Activated naive CD8-positive, alpha-beta T cell treated with anti-CD3 and anti-CD28 coated beads, Interleukin-2, amount 10 ng/mL, durations not matched to agents 7 days and 5 days (primary cell): ENCODE measurements at places on chromosomes 3 and 15.

DNA sequence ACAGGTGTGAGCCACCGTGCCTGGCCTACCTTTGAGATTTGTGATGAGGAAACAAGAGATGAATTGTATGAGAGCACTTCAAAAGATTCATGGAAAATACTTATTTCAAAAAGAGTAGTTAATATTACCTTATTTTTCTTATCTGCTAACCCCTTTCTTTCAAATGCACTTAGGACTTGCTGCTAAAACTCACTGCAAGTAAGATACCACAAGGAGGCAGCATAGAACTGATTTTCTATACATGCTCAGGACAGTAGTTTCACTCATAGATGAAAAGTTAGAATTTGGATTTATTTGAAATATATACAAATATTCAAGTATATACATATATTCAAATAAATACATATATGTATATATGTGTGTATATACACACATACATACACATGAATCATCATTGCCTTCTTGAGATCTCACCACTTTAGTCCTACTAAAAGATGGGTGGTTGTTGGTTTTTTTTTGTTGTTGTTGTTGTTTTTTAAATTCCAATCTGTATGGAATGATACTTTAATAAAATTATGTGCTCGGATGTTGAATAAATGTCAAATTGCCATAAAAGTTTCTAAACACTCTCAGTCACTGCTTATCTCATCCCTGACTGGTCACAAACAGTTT is 2.4 kb downstream of the CCNDBP1 start:
- DNase-seq, result no peak

DNA sequence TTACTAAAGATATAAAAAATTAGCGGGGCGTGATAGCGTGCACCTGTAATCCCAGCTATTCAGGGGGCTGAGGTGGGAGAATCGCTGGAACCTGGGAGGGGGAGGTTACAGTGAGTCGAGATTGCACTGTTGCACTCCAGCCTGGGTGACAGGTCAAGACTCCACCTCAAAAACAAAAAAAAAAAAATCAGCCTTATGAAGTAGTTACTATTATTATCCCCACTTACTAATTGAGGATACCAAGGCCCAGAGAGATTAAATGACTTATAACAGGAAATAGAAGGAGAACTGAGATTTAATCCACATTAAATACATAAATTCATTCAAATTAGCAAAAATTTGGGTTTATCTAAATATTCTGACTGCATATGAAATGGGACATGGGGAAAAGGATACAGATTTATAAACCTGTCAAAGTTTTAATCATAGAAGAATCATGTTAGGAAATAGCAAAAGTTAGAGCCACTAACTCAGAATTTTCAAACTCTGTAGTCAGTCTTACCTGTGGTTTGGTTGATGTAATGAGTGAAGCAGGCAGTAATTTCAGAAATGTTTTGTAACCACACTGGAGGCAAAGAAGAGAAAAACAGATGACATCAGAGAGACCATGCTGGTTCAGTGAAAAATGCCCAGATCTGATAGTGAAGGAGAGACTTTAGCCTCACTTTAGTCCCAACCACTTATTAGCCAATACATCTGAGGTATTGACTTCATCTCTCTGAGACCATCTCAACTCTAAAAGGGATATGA is 25.0 kb upstream of the ACAP2 start:
- DNase-seq, result no peak

DNA sequence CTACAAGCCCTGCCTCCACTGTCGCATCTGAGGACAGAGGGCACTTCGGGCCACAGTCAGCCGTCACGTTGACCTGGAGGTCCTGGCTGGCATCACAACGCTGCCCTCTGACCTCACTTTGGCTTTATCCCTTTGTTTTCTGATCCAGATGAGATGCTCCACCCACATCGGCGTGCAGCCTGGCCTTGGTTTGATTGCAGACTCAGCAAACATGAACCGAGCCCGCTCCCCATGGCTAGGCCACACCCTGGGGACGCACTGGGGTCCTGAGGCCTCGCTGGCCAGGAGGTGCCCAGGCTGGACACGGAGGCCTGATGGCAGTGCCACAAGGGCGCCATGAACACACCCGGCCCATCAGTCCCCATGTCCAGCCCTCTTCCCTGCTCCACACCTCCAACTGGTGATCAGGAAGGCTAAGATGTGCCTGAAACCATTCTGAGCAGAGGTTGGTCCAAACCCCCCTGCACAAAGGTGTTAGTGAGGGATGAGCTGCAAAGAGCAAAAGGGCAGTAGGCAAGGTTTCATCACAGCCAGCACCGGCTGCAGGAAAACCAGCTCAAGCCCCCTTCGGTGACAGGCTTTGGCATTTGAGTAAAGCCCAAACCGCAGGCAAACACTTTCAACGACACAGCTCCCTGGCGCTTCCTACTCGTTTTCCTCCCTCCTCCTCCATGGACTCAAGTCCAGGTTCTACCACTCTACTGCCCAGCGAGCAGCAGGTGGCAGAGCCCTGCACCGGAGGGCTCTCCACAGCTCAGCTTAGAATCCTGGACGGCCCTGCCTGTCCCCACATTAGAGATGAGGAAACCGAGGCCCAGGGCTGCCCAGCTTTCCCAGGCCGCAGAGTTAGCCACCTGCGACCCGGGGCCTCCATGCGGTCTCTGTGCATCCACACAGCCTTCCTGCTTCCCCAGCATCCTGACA is 165.8 kb downstream of the NUP210 start:
- no peak for DNase-seq

- DNase-seq, result no peak
Measured at GRCh38 chr3:23320586-23321570, 117.8 kb downstream of the UBE2E2 start.

DNA sequence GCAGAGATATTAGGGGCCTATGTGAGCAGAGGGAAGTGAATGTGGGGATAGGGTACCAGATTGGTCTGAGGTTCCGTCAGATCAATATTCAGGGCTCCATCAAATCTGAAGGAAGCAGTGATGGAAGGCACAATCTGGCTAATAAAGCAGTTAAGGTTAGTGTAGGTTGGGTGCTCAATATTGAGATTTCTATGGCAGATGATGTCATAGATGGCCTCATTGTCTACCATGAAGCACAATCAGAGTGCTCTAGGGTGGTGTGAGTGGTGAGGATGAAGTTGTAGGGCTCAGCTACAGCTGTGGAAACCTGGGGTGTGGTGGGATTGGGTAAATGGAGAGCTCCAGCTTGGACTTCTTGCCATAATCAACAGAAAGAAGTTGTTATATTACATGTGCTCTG is 58.2 kb downstream of the NR2F2 start:
- DNase-seq, result no peak

DNA sequence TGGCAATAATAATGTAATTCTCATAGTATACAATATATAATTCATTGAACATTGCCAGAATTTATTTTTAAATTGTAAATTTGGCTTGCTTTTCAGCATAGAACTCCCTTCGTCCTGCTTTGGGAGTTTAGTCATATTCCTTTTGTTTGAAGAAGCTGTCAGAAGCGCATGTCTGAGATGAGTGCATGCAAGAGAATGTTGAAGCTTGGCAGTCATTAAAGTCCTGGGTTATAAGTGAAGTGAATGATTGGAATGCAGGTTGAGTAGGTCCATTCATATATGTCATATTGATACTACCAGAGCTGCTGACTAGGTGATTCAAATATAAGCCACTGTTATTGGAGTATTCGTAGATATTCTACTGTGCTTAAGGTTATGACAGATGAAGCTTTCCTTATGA is 243.6 kb upstream of the MDFIC2 start:
- no peak for DNase-seq

DNA sequence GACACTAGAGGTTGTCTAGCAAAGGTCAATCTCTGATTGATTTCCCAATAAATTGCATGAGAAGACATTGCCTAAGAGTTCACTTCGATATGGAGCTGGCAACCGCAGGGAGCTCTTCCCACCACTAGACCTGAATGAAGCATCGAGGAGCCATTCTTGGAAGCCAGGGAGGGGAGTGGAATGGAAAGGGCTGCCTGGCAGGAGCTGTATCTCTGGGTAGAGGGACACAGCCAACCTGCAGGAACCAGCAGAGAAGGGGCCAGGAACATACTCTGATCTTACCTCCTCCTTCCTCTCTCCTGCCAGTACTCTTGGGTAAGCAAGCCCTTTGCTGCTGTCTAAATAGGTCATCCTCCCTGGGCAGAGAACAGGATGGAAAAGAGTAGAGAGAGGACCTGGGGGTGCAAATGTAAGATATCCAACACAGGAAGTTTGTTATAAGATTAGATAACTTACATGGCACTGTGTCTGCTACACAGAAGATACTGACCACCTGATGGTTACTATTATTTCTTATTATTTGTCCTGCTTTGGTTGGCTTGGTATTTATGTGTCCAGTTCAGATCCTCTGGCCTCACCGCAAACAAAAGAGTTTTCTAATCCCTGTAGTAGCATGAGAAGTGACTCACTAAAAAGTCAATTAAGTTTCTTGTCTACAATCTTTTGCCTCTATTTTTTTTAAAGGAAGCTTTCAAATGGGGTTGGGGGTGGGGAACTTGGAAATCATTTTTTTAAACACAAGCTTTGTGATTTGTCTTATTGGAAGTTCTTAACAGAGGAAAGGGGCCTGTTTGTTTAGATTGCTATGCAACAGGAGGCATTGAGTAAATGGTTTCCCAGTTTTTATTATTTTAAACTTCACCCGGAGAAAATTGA is 156.7 kb upstream of the TSC22D2 start:
- no peak for DNase-seq

- DNase-seq, result no peak
Measured at GRCh38 chr15:40554161-40554525, 10.7 kb downstream of the CCDC32 start.

DNA sequence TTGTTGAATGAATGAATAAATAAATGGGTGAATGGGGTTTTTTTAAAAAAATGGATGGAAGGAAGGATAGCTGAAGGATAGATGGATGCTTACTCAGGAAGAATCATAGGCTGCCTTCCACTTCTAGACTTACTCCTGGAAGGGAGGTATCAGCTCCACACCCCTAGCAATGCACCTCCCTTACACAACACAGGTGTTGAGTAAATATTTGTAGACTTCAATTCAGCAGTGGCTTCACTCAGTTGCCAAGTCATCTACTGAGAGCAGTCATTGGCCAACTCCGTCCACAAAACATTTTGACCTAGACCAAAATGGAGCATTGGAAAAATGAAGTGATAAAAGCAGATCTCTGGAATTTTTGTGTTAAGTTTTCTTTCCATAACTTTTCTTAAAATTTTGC is 65.5 kb upstream of the ST8SIA2 start:
- no peak for DNase-seq

- DNase-seq, result no peak
Measured at GRCh38 chr3:148833223-148833622, 5.6 kb downstream of the CPB1 start.

- no peak for DNase-seq
Measured at GRCh38 chr15:29130476-29130875, 139.1 kb downstream of the NSMCE3 start.

GRCh38 chr3:19338769-19339168 is 190.5 kb downstream of the KCNH8 start:
- DNase-seq, result no peak

DNA sequence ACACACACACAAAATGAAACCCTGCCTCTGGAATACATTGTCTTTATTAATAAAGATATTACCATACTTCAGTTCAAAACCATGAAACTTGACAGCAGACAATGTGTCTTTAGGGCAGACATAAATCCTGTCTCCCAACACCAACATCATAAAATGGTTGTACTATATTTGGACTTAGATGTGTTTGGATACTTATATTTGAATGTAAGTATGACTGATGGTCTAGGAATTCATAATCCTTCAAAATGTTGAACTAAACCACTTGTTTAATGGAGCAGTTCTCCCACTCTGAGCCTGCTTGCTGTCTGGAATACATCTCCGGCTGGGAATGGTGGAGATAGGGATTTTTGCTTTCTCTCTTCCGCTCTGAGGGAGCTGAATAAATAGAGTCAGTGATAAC is 10.6 kb downstream of the FBN1 start:
- DNase-seq, result no peak

- no peak for DNase-seq
Measured at GRCh38 chr3:63244486-63244885, 33.6 kb upstream of the SYNPR start.

DNA sequence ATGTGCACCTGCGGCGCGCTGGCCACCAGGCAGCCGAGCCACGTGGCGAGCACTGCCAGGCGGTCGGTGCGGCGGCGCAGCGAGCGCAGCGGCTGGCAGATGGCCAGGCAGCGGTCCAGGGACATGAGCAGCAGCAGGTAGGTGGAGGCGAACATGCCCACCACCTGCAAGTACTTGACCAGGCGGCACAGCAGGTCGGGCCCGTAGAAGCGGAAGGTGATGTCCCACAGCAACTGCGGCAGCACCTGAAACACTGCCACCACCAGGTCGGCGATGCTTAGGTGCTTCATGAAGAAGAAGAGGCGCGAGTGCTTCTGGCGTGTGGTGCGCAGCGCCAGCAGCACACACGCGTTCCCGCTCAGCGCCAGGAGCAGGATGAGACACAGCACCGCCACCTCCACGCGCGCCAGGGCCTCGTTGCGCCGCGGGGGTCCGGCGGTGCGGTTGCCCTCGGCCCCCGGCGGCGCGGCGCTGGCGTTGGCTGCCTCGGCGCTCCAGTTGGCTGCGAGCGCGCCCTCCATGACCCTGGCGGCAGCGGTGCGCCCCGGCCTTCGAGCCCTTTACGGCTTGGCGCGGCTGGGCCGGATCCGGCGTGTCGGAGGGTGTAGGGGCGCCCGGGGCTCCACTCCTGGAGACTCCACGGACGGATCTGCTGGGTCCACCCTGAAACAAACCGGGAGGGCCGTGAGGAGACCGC is 1.6 kb downstream of the OXTR start:
- peak; percentile 38 for DNase-seq

DNA sequence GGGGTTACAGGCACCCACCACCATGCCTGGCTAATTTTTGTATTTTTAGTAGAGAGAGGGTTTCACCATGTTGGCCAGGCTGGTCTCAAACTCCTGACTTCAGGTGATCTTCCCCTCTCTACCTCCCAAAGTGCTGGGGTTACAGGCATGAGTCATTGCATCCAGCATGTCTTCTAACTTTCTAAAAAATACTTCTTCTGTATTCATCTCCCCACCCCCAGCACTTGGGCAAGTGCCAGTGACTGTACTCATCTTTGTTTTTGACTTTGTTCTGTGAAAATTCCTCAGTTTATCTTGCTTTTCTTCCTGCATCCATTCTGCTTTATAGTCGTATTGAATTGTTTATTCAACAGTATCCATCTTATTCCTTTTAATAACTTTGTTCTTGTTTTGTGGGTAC is 47.6 kb downstream of the ARIH1 start:
- no peak for DNase-seq

- DNase-seq, result no peak
Measured at GRCh38 chr3:178205740-178206139, 330.5 kb upstream of the KCNMB2 start.

DNA sequence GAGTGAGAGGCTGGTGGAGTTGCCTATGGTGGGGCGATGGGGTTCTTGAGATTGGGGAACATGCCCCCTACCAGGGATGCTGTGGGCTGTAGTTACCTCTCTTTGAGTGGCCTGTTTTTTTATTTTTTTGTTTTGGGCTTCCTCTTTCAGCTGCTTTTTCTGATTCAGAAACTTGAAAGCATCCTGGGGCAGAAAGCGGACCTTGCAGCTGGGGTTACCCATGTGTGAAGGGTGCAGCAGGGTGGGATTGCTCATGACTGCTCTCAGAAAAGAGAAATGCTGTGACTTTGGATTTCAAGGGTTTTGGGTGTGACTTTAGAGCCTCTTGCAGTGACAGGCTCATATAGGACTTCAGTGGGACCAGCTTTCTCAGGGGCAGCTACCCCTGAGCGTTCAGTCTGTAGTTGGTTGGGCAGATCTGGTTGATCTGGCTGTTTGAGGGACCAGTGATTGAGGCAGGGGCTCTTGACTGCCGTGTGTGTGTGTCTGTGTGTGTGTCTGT is 1.8 kb downstream of the LIMD1 start:
- DNase-seq, result no peak
